ENCODE measurements at places on chromosomes 1 and 21.

- no peak for DNase-seq
Measured at GRCh38 chr1:65820983-65821382, 28.3 kb downstream of the PDE4B start.

DNA sequence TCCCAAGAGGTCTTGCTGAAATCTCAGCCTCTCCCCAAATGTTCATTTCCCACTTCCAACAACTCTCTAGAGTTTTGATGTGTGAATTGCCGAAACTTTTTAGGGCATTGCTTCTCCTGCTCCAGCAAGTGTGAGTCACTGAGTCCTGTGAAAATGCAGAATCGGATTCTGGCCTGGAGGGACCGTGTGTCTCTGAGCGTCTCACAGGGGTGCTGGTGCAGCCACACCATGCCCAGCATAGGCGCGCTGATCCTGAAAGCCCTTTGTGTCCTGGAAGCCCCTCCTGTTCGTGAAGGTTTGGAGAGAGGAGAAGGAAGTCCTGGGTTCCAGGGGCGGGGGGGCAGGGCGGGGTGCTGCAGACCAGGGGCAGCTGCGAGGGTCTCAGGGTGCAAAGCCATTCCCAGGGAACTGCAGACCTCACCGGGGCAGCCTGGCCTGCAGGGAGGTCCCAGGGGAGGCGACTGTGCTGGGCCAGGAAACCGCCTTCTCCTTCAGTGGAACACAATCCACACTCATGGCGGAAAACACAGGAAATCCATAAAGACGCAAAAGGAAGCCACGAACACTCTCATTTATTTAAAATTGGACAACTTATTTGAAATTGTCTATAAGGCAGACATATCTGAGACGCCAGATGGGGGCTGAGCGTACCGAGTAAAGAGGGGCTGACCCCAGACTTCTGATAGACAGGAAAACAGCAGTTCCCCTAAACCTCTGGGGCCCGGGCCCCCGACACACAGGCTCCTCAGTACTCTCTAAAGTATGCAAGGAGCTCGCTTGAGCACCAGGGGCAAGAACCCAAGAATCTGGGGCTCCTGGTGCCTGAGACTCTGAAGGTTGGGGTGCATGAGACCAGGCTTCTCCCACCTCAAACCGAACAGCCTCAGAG is 43.5 kb upstream of the ADARB1 start:
- DNase-seq: no peak

GRCh38 chr1:247243524-247244137 is 12.2 kb upstream of the VN1R5 start:
- DNase-seq: no peak

GRCh38 chr1:9558271-9558945 is 19.1 kb downstream of the SLC25A33 start:
- no peak for DNase-seq

- no peak for DNase-seq
Measured at GRCh38 chr1:247212627-247213617, 41.1 kb upstream of the ZNF124 start.

GRCh38 chr1:54610601-54611580 is 12.4 kb downstream of the FAM151A start:
- DNase-seq: no peak

DNA sequence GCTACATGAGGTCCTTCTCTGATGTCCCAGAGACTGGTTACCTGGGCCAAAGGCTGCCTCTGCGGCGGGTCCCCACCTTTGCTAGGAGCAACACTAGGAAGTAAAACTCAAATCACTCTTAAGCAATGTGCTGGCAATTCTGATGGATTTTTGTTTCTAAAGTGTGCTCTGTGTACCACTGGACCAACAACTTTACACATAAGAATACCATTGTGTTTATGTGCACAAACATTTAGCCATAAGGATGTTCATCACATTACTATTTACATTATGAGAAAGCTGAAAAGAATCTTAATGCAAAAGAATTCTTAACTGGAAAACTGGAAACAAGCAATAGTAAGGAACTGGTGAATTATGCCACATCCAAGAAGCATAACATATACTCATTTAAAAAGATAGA is 38.6 kb downstream of the SSBP3 start:
- DNase-seq: no peak

DNA sequence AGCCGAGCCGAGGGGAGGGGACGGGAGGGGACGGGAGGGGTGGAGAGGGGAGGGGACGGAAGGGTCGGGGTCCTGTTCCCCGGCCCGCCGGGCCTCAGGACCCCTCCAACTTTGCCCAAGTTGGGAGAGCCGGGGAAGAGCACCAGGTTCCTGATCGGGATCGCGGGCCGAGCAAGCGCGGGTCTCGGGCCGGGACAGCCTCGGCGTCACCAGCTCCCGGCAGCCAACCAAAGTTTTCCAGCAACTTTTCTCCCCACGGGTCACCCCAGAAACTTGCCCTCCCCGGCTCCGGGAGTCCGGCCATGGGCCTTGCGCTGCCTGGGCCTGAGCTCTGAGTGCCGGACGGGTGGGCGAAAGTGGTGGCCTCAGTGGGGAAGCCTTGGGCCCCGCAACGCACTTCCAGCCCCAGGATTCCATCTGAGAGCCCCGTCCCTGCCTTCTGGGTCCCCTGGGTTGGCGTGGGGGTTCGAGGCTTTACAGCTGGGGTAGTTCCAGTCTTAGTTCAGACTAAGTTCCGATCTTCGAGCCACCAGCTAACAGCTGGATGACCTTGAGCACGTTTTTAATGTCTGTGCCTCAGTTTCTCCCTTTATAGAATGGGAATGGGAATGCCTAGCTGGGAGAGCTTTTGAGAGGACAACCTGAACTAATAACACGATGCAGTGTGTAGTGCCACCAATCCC is 458 bp downstream of the ZC3H12A start:
- no peak for DNase-seq

DNA sequence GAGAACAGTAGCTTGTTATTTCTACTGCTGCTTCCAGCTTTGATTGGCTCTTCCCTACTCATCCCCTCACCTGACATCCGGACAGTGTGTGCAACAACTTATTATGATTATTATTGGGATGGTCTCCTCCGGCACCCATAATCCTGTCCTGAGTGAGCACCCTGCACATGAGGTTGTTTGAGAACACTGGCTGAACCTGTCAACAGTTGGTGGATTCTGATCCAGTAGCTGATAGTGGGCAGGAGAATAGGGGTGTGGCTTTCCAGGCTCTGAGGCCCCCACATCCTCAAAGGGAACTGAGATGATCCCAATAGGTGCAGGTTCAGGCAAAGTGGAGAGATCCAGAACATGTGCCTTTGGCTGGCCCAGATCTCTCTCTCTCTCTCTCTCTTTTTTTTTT is 60.5 kb downstream of the RUNX1 start:
- no peak for DNase-seq
